ENCODE measurements at places on chromosomes 5 and 9.

DNA sequence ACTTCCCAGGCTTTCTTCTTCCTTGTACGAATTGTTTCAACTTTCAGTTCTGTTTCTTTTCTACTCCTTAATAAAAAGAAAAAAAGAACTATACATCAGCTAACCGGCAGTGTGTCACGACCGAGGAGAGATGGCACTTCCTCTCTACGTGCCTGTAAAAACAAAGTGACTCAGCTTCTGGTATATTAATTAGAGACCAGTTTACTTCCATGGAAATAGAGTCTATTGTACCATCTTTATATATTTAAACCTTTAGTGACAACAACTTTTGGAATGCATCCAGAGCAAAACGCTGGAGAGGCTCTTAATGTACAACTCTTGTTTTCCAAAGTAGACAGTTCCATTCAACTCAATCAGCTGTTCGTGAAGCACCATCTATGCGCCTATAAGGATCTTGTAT lies 94.5 kb upstream of the LIFR start:
- DNase-seq, result no peak

- no peak for DNase-seq
Measured at GRCh38 chr5:61578858-61579503, 246.9 kb downstream of the ZSWIM6 start.

- DNase-seq, result no peak
Measured at GRCh38 chr9:124794902-124795491, 18.1 kb downstream of the OLFML2A start.

- DNase-seq, result peak; percentile 29
Measured at GRCh38 chr9:96139592-96140295, 162.2 kb downstream of the HSD17B3 start.

GRCh38 chr5:63959177-63959982 lies 2.9 kb downstream of the HTR1A start:
- DNase-seq, result no peak

- DNase-seq, result no peak
Measured at GRCh38 chr5:14208071-14209021, 65.2 kb downstream of the TRIO start.

GRCh38 chr9:94933511-94933828 lies 207.0 kb downstream of the AOPEP start:
- no peak for DNase-seq

DNA sequence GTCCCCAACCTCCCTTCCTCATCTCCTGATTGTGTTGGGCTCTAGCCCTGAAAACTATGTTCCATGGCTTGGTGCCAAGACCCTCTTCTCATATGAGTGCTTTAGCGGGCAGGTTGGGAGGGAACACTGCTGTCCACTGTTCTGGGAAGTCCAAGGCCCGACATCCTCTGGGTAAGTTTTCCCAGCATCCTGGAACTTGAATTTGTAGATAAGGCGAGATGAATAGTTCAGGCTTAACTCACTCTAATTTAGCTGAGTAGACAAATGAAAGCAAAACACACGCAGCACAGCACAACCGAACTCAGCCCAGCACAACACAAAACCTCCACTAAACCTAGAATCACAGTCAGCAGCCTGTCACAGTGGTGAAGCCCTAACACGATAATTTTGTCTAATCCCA lies 95.3 kb upstream of the SLC28A3 start:
- peak; percentile 29 for DNase-seq

GRCh38 chr5:15248731-15249130 lies 251.2 kb upstream of the FBXL7 start:
- DNase-seq, result no peak

GRCh38 chr5:126464959-126465358 lies 41.8 kb downstream of the GRAMD2B start:
- peak; percentile 65 for DNase-seq
